Activated T-cell treated with anti-CD3 and anti-CD28 coated beads for 4 hours (primary cell): ENCODE measurements at places on chromosomes 12 and 14.

- no peak for DNase-seq
Measured at GRCh38 chr12:55743406-55744339, 751 bp downstream of the GDF11 start.

GRCh38 chr12:16600525-16600924 is 5.4 kb downstream of the LMO3 start:
- DNase-seq = no peak

- no peak for DNase-seq
Measured at GRCh38 chr12:96054244-96054610, 18.8 kb upstream of the LTA4H start.

GRCh38 chr14:73662487-73662943 is 17.7 kb downstream of the DNAL1 start:
- no peak for DNase-seq
